ENCODE measurements at places on chromosomes 6 and 20.

- DNase-seq: no peak
Measured at GRCh38 chr6:141610741-141611140, 522.0 kb upstream of the GJE1 start.

- DNase-seq: no peak
Measured at GRCh38 chr6:137259349-137259748, 40.2 kb upstream of the IFNGR1 start.

DNA sequence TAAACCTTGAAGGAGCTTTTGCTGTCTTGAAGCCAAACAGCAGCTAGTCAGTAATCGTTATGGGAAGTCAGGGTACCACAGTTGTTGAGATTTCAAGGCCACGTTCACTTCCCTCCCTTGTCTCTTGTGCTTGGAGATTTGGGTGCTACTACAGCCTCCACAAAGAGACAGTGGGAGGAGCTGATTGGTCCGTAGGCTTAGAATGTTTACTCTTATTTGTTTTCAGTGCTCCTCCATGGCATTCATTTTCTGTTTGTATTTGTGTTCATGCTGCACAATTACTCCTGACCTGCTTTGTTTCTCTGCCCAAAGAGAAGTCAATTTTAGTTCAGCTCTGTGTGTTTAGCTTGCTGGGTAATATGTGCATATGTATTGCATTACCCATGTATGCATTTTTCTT, 147.7 kb downstream of the PRL start:
- DNase-seq: no peak

- DNase-seq: no peak
Measured at GRCh38 chr6:35448191-35448590, 3.9 kb upstream of the FANCE start.

GRCh38 chr6:100998111-100998510, 117.0 kb upstream of the ASCC3 start:
- no peak for DNase-seq

DNA sequence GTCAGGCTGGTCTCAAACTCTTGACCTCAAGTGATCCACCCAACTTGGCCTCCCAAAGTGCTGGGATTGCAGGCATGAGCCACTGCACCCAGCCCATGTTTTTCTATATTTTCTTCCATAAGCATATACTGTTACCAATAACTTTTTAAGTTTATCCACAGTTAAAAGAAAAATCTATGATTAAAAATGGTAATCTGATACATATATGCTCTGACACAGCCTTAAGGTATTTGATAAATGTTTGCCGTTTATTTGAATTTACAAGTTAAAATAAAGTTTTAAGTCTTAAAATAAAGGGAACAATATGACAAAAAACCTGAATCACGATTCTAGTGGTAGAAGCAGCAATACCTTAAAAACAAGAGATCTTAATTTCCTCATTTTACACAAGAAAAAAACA, 5.2 kb downstream of the STK38 start:
- no peak for DNase-seq

DNA sequence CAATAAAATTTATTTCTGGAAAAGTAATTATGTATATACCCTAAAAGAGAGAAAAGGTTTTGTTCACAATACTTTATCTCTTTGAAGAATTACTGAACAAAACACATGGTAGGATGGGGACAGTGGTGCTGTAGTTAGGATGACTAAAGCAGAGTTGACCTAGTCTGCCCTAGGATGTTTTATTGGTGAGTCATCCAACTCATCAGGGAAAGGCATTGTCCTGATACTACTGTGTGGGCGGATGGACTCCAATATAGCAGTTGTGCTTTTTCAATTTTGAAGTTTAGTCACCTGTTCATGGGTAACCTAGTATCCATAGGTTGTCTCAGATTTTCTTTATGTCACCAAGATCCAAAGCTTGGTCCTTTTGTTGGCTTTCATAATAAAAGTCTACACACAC, 53.3 kb upstream of the EYS start:
- DNase-seq: no peak

GRCh38 chr6:22133357-22133756, 163.5 kb downstream of the PRL start:
- no peak for DNase-seq

GRCh38 chr20:18986146-18986830, 172.7 kb downstream of the SCP2D1 start:
- DNase-seq: no peak

GRCh38 chr6:87671555-87672029, 30.4 kb downstream of the AKIRIN2 start:
- no peak for DNase-seq

- DNase-seq: no peak
Measured at GRCh38 chr6:67880939-67881705, 754.0 kb upstream of the ADGRB3 start.
